Brain pericyte (primary cell): ENCODE measurements at places on chromosomes 16 and 17.

- no peak for DNase-seq
Observed at GRCh38 chr16:13348416-13348815, 447.0 kb downstream of the SHISA9 start.

DNA sequence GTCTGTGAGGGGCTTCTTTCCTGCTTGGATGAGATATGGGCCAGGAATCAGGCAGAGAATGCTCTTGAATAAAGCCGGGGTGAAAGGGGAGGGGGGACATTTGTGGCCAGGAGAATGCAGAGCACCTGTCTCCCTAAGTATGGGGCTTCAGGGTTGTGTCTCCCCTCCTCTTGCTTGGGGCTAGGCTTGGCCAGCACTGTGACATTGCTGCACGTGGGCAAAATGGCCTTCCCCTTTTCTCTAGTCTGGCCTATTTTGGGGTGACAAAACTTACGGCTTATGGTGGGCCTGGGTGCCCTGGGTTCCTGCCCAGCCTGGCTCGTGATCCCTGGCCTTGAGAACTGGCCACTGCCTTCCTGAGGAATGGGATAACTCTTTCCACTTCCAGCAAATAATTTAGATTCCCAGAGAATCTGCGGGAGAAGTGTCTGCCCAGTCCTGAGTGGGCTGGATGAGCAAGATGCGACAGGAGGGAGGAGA is 5.6 kb downstream of the NFE2L1 start:
- no peak for DNase-seq

GRCh38 chr16:26524281-26524680 is 542.4 kb upstream of the C16orf82 start:
- no peak for DNase-seq

DNA sequence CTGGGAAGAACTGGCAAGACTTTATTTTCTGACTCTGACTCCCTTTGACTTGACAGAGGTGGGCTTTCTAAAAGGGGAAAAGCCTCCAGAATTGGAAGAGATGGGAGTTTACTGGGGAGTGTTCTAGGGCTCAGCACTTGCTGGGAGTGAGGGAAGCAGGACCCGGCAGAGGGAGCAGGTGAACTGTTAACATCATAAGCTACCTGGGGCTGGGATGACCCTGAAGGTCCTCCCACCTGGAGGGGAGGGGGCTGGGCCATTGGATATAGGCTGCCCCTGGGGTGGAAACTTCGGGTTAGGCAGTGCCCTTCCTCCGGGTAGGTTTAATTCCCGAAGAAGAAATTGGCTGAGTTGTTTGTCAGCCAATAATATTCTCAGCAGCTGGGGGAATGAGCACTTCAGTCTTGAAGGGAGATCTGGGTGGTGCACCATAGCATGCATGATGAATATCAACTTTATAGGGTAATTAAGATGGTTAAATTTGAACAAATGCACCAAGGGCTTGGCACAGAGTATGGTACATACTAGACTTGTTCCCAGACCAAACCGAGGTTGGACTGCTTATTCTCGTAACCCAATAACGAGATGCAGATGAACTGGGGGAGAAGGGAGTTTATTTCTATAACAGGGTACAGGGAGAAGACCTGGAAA is 337.0 kb downstream of the HAPSTR1 start:
- DNase-seq, result no peak

GRCh38 chr17:81518785-81519283 is 6.2 kb upstream of the ACTG1 start:
- no peak for DNase-seq

- no peak for DNase-seq
Observed at GRCh38 chr16:72066747-72067146, 3.7 kb downstream of the HPR start.

GRCh38 chr16:71726476-71727315 is 2.2 kb upstream of the PHLPP2 start:
- DNase-seq, result no peak

DNA sequence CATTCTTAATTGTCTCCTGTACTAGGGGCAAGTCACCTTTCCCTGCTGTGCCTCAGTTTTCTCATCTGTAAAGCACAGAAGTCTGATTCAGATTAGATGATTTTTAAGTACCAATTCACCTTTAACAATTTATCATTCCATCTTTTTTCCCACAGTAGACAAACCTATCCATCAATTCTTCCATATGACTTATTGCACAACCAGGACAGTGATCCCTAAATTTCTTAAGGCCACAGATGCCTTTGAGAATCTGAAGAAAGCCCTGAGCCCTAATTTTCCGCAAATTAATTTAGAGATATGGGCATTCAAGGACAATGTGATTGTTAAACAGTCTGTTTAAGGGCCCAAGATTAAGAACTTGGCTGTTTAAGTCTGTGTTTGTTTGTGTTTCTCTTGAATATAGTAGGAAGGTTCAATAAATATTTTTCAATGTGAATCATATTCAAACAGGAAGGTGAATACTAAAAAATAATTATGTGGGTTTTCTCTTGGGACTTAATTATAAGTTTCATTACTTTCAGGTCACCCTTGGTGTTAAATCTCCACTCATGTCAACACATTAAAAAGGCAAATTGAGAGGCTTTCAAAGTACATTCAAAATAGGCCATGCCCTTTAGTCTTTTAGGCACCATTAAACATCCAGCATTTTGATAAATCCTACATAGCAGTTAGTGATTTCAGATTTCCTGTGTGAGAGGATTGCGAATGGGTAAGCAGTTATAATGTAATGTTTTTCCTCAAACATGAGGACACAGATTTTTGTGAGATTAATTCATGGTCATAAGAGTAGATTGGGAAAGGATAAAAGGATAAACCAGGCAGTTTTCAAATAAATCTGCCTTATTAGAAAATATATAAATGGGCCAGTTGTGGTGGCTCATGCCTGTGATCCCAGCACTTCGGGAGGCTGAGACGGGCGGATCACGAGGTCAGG is 34.9 kb upstream of the MMD start:
- DNase-seq, result no peak

- DNase-seq, result no peak
Observed at GRCh38 chr17:80491478-80492342, 15.3 kb upstream of the NPTX1 start.

GRCh38 chr17:40563220-40564052 is 1.8 kb downstream of the CCR7 start:
- no peak for DNase-seq

DNA sequence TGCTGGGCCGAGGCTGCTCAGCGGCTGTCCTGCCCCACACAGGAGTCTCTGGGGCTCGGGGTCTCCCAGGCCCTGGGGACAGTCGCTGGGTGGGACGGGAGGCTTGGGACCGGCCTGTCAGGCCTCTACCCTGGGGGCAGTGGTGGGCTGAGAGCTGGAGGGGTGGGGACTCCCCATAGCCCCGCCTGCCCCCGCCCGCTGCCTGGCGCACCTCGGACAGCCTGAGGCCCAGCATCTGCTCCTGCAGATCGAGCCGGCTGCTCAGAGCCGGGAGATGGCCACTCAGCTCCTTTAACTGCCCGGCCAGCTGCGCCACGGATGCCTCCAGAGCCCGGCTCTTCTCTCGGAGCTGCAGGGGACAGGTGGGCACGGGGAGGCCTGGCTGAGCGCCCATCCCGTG is 6.7 kb downstream of the PERCC1 start:
- no peak for DNase-seq

DNA sequence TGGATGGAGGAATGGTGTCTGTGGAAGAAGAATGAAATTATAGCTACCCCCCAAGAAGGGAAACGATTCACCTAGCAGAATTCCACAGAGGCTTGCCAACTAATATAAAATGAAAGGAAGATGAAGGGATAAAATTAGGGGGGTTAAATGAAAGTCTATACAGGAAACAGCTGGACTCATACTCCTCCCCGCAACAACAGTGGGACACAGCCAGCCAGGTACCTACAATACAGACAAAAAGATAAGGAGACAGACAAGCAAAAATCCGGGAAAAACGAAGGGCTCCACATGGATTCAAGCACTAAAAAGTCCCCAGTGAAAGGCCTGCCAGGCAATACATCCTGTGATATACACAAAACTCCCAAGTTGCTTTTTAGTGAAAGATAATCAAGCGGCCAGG is 47.9 kb downstream of the CACNG1 start:
- no peak for DNase-seq

- no peak for DNase-seq
Observed at GRCh38 chr17:21375162-21375560, 996 bp upstream of the KCNJ12 start.

GRCh38 chr17:50283246-50283645 is 9.0 kb downstream of the TMEM92 start:
- DNase-seq, result no peak

- no peak for DNase-seq
Observed at GRCh38 chr16:72425571-72426341, 253.8 kb upstream of the PMFBP1 start.

DNA sequence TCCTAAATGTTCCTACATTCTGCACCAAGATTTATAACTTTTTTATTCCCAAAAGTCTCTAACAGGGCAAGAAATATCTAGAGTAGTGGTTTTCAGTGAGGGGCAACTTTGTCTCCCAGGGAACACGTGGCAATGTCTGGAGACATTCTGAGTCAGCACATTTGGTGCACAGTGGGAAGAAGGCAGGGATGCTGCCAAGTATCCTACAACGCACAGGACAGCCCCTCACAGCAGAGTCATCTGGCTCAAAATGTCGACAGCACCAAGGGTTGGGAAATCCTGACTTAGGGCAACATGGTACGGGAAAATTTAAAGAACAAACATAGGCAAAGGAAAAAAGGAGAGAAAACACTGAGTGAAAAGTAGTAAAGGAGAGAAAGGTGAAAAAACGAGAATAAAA is 61.8 kb downstream of the SMG6 start:
- DNase-seq, result no peak

DNA sequence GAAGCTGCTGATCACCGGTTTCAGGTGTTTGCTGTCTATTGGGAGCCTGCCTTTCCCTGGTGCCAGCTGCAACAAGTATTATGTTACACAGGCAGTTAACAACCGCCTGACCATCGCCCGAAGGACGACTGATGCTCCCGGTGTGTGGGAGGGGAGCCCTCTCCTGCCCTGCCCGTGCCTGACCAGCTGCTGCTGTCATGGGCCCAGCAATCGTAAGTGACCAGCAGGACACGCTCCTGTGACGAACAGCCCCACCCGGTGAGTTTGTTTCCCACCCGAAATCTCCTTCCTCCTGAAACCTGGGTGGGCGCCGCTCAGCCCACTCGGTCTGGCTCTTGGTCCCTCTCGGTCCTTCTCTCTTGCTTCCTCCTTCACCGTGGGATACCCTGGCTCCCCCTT is 17.9 kb upstream of the UBE2I start:
- DNase-seq, result no peak

GRCh38 chr17:21027031-21027430 is 15.8 kb downstream of the USP22 start:
- no peak for DNase-seq

DNA sequence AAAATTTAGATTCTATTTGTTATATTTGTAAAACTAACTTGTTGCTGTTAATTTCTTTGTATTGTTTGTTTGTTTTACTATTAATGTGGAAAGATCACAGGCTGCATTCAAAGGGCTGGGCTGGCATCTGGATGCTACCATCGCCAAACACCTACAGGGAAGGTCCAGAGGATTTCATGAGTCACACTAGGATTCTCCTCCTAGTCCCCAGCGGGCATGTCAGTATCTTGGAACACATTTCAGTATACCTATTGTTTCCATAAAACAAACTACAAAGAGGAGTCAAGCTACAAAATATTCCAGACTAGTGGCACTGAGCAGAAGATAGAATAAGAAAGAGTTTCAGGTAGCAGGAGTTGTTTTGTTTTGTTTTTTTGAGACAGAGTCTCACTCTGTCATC is 55.3 kb downstream of the NOG start:
- DNase-seq, result no peak

- DNase-seq, result no peak
Observed at GRCh38 chr16:82584553-82585152, 42.1 kb upstream of the CDH13 start.

DNA sequence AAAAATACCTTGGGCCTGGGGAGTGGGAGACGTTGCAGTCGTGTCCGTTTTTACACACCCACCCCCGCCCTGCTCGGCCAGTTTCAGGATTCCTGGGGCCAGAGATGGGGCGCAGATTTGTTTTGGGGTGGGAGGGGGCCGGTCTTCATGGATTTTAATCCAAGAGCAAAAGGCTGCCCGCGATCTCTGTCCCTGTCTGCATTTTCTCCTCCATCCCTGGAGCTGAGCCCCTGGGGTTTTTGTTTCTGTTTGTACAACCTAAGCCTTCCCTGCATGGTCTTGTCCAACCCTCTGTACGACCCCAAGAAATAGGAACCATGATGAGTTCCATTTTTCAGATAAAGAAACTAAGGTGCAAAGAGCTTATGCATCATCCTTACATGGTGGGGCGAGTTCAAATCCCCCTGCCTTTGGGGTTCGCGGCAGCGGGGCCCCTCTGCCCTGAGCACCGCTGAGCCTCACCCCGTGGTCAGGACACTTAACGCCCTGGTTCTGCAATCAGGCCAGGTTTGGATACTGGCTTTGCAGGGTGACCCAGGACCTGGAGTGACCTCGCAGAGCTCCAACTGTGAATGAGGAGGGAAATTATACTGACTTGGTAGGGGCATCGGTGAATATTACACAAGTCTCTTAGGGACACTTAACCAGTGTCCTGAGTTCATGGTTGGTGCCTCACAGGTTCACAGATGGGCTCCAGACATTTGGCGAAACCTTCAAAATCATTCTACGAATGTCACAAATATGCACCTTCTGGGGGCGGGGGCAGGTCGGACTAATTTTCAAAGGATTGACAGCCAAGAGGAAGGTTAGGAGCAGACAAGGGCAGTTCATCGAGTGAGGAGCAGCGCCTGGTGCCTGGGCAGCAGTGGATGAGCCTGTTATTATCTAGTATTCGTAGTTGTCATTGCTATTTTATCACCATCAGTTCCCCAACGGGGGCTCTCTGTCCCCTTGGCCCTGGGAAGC is 4.1 kb upstream of the FOXF1 start:
- no peak for DNase-seq

GRCh38 chr17:27539152-27539551 is 82.9 kb downstream of the KSR1 start:
- DNase-seq, result no peak

DNA sequence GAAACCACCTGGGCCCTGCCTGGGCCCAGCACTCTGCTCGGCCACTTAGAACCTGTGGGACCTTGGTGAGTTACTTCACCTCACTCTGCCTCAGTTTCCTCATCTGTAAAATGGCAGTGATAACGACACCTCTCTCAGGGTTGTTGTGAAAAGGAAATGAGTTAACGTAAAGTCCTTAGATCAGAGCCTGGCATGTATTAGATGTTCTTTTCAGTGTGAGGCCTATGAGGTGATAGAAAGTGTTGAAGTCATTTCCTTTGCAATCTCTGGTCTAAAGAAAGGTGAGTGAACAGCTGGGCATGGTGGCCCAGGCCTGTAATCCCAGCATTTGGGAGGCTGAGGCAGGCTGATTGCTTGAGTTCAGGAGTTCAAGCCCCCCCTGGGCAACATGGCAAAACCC is 51.7 kb upstream of the LGALS9 start:
- DNase-seq, result no peak
